ENCODE measurements at places on chromosomes 5 and 9.

DNA sequence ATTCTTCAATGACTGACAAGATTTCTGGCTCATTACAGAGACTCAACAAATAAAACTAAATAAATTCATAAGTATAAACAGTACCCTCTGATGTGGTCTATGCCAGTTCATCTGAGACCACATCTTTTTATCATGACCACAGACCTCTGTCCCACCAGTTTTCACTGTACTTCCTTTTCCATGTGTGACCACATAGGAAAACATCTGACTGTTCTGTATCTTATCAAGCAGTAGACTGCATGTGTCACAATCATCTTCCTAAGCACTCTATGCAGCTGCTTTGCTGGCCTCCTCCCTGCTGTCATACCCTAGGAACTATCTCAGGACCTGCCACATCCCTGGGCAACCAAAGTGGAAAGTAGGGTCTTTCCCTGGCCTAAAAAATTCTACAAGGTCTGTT, 205.0 kb upstream of the ZNF462 start:
- no peak for DNase-seq

DNA sequence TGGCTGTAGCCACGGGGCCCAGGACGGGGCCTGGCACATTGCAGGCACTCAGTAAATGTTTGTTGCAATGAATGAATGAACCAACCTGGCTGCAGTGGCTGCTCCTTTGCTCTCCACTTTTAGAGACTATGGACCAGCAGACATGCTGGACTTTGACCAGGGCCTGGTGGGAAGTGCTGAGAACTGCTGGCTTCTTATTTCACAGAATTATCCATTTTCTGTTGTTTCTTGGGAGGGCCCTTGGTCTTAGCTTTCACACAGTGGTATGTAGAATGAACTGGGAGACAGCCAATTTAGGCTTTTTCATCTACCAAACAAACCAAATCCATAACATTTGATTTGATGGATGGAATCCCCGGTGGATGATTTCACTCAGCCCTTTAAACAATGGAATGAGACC, 78.0 kb upstream of the LHFPL2 start:
- no peak for DNase-seq

DNA sequence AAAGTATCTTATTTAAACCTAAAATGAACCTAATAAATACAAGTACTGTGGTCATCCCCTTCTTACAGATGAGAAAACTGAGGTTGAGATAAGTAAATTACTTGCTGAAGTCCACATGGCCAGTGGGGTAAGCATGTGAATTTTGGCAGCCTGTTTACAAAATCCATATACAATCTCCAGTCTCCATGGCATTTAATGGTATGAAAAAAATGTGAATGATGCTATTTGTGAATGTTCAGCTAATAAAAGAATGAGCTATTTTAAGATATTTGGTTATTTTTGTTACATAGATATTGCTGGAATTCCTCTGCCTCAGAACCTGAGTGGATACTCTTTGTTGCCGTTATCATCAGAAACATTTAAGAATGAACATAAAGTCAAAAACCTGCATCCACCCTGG, 19.3 kb upstream of the GPR150 start:
- DNase-seq = no peak

DNA sequence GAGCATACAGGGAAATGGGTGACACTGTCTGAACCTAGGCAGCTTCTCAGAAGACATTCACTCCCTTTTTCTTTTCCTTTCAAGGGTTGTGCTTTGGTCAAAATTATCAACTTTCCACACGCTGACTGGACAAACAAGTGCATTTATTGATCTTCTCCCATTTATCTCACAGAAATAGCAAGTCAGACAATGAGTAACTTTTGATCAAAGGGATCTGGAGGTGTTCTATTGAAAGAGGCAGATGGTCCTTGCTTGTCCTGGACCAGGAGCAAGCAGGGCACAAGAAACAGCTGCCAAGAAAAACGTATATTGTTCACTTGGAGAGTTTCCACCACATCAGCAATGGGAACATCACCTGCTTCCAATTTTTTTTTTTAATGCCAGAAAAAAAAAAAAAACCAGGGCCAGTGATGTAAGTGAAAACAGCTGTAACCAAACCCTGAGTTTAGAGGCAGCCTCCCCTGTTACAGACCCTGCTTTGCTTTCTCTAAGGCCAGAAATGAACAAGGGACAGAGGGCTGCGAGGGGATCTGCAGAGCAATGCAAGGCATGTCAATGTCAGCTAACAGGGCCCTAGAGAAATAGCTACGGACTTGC, 79.8 kb downstream of the NIPSNAP3B start:
- DNase-seq = no peak

DNA sequence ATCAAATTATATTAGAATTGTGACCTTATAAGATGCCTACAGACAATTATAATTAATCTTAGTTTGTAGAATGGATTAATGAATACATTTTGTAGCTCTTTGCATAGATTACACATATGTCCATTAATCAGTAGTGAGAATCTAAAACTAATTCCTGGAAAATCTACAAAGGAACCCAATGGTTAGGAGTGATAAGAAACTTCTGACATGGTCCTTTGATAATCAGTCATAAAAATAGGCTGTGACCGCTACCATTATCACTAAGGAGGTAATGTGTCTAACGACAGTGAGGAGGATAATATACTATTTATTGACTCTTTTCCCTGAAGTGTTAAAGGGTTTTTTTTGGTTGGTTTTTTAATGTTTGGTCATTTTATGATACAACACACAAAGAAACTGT, 46.6 kb downstream of the BNC2 start:
- no peak for DNase-seq

- DNase-seq = no peak
These were observed 348.8 kb downstream of the HTR1A start for GRCh38 chr5:63613442-63613841.

DNA sequence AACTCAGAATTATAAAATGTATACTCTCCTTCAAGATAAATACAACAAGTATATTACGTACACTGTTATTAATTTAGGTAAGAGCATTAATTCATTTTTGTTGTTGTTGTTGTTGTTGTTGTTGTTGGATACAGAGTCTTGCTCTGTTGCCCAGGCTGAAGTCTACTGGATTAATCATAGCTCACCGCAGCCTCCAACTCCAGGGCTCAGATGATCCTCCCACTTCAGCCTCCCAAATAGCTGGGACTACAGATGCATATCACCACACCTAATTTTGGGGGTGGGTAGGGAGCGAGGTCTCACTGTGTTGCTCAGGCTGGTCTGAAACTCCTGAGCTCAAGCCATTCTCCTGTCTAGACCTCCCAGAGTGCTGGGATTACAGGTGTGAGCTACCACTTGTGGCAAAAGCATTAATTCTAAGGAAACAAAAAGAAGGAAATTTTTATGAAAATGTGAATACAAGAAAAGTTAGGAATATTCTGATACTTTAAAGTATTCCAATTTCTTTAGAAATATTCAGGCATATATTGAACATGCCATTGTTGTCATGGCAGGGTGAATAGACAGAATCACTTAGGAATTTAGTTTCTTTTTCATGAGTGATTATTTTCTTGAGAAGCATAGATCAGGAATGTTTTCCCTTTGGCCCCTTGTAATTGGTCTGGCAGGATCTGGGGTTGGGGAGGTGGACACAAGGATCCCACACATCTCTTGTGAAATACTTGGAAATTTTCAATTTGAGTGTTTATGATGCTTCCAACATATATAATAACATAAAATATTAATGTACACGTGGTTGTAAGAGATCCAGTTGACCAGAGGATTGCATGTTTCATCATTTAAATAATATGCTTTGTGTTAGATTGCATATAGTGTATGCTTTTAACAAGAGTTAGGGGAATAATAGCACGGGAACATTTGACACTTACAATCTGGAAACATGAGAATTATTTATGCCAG, 263.6 kb downstream of the FANCC start:
- no peak for DNase-seq

DNA sequence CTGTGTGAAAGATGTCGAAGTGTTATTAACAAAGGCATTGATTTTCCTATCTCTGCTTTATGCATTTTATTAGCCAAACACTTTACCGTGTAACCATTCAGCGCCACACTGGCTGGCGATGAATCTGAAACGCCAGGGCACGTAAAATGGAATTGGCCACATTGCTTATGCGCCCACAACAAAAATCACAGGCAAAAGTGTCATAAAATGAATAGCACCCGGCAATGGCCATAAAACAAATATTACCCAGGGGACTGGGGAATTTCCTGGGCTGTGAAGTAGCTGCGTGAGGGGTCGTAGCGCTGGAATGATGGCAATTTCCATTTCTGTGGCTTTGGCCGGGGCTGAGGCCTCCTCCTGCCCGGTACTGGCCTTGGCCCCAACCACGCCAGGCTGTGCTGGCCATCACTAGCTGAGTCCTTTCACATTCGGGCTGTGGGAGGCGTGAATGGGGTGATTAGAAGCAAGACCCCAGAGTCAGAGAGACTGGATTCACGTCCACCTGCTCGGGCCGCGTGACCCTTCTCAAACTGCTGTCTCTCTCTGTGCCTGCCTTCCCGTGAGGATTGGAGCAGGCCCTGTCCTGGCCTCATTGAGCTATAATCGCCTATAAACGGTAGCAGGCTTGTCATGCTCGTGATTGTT, 254.5 kb downstream of the PBX3 start:
- DNase-seq = no peak

DNA sequence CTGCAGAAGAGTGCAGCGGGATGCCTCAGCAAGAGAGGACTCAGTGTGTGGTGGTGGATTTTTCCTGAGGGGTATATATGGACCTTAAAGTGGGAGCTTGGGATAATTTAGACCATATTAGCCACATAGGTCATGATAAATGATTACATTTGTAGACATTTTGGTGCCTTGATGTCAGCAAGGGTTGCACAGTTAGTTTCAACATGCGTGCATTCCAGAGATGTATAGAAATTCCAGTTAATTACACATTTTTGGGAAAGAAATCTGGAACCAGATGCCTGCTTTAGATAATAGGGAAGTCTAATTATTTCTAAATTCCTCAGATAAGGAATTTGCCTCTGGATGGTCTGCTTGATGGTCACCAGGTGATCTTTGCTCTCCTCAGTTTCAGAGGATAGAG, 440.6 kb upstream of the PAPPA start:
- DNase-seq = no peak

GRCh38 chr5:133523013-133523658, 89.2 kb downstream of the FSTL4 start:
- DNase-seq = no peak

- DNase-seq = no peak
These were observed 141.8 kb upstream of the GNA14 start for GRCh38 chr9:77789891-77790290.

DNA sequence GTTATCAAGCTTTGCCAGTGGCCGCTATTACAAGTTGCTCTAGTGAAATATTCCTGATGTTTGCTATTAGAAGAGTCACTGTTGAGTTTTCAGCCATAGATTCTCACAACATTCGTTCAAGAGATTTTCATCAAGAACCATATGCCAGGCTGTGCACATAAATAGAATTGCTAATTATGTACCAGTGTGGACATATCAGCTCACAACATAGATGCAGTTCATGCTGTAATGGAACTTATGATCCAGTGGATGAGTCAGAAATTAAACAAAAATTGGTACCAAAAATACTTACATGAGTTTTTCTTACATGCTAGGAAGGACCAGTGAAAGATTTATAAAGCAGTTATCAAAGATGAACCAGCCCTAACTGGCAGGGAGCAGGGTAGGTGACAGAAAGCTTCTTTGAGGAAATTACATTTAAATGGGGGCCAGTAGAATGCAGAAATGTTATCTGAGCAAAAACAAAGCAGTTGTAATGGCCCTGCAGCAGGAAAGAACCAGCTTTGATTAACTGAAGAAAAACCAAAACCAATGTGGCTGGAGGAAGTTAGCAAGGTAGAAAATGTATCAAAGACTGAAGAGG, 404.2 kb downstream of the DNAH5 start:
- no peak for DNase-seq

DNA sequence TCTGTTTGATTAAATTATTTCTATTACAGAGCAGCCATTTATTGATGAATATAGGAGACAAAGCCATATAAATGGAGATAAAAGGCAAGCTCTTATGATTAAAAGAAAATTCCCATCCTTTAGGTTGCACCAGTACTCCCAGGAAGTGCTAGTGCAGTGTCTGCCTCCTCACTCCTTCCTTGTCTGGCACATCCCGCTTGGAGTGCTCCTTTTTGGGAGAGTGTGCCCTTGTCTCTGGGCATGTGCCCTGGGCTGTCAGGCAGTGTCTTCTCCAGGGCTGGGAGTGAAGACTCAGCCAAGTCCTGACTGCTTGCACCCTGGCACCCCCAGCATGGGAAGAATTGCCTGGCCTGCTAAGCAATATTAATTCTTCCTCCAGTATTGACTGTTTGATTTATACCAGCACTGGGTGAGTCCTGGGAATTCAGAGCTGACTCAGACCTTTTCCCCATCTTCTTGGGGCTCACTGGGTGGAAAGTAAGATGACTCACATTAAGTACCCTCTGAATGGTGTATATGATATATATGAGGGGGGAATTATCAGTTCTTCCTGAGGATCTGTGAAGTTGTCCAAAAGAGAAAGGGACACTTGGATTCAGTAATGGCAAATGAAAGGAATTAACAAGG, 62.1 kb downstream of the ZSWIM6 start:
- no peak for DNase-seq

GRCh38 chr5:97164846-97165245, 18.2 kb downstream of the RIOK2 start:
- DNase-seq = no peak

- DNase-seq = no peak
These were observed 44.6 kb downstream of the MARCHF11 start for GRCh38 chr5:16135003-16135402.

- no peak for DNase-seq
These were observed 719.2 kb upstream of the CTNND2 start for GRCh38 chr5:12623408-12623807.

GRCh38 chr5:138640646-138641254, 65.5 kb upstream of the HSPA9 start:
- DNase-seq = no peak

DNA sequence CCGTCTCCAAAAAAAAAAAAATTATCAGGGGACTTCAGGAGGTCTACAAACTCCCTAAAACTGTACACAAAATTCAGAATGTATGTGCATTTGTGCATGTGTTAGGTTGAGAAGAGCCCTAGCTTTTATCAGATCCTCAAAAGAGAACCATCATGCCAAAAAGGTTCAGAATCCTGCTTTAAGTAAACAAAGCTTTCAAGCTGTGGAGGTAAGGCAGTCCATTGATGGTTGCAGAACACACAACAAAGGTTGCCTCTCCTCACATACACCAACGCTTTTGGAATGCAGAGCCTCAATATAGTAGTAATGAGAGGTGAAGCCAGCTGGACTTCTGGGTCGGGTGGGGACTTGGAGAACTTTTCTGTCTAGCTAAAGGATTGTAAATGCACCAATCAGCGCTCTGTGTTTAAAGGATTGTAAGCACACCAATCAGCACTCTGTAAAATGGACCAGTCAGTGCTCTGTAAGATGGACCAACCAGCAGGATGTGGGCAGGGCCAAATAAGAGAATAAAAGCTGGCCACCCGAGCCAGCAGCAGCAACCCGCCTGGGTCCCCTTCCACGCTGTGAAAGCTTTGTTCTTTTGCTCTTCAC, 57.9 kb upstream of the RNF38 start:
- no peak for DNase-seq

- no peak for DNase-seq
These were observed 72.5 kb downstream of the APTX start for GRCh38 chr9:32928912-32929311.

GRCh38 chr5:94021246-94021645, 279.8 kb upstream of the POU5F2 start:
- DNase-seq = no peak

- DNase-seq = no peak
These were observed 76.0 kb upstream of the XPA start for GRCh38 chr9:97773091-97773490.

All from CD4-positive, alpha-beta T cell treated with Interleukin-21 for 1 hour (primary cell).